Kidney (tissue), 22 donors: ENCODE measurements at places on chromosomes 13 and 19.

GRCh38 chr19:15671891-15672579 is 852 bp upstream of the CYP4F12 start:
- no peak for DNase-seq

DNA sequence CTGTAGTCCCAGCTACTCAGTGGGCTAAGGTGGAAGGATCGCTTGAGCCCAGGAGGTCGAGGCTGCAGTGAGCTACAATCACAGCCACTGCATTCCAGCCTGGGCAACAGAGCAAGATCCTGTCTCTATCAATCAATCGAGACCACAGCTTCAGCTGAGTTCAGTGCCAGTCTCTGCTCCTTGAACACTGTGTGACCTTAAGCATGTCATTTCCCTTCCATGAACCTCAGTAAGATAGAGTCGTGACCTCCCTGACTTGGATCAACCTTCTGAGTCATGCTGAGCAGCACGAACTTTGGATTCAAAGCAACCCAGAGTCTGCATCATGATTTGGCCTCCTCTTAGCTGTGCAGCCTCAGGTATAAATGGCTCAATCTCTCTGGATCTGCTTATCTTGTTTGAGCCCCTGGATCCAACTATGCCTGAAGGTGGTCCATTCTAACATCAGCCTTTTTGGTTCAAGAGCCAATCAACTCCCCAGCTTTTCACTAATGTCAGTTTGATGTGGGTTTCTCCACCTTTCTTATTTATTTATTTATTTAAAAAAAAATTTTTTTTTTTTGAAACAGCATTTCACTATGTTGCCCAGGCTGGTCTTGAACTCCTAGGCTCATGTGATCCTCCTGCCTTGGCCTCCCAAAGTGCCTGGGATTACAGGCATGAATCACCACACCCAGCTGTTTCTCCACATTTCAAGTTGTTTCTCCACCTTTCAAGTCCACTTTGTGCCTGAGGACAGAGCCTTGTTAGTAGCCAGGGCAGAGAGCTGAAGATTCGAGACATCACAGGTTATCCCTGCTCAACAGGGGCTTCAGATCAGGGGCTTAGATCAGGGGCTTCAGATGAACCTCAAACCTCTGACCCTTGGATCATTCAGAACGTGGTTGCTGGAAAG is 26.4 kb downstream of the PTPRS start:
- DNase-seq = no peak

GRCh38 chr13:39444866-39445265 is 158.1 kb downstream of the LHFPL6 start:
- no peak for DNase-seq

- no peak for DNase-seq
Measured at GRCh38 chr13:22757530-22758120, 423.2 kb upstream of the SGCG start.

GRCh38 chr19:18174983-18175382 is 1.4 kb downstream of the IFI30 start:
- no peak for DNase-seq

GRCh38 chr13:26498656-26499601 is 58.6 kb upstream of the WASF3 start:
- DNase-seq = no peak

DNA sequence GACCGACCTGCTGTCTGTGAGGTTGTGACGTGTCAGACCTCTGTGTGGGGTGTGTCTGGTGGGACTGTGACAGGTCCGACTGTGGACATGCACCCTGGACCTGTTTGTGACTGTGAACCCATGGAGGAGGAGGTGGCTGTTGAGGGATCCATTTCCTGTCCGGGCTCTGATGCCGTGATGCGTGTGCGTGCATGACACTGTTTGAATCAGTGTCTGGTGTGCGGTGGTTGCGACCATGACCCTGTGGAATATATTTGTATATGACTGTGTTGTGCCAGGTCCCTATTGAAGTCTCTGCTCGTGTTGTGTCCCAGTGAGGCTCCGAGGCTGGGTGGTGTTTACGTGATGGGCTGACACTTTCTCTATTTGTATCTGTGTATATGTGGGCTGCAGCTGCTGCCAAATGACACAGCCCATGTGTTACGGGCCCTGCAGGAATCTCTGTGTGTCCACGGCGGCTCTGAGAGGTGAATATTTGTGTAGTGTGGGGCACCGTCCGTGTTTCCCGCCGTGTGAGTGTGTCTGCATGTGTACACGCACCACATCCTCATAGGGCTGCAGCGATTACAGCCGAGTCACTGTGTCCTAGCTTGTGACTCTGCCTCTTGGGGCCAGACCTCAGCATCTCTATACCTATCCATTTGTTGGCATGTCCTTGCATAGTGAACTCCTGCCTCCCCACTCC is 18.3 kb downstream of the CCDC97 start:
- no peak for DNase-seq

DNA sequence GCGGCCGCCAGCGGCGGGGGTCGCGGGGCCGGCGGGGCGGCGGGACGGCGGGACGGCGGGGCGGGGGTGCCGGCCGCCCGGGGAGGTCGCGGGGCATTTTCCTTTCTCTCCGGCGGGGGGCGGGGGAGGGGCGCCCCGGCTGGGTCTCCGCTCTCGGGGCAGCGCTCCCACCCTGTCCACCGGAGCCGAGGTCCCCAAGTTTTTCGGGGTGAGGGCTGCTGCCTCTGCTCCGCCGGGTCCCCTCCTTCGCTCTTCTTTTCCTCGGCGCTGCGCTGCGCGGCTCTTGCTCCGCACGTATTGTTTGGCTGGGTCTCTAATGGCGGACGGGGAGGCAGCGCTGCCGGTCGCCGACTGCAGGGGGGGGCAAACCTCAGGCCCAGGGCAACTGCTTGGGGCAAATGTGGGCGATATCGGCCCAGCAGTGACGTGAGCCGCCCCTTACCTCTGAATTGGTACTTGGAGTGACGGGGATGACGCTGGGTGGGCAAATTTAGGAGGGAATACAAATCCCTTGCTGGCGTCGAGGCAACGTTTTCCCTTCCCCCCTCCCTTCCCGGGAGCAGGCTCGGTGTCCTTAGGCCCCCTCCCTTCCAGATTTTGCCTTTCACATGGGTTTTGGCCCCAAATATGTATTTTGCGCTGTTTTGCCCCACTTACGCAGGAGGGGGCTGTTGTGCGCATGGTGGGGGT is 759 bp downstream of the ZMYM2 start:
- DNase-seq = peak; percentile 88

DNA sequence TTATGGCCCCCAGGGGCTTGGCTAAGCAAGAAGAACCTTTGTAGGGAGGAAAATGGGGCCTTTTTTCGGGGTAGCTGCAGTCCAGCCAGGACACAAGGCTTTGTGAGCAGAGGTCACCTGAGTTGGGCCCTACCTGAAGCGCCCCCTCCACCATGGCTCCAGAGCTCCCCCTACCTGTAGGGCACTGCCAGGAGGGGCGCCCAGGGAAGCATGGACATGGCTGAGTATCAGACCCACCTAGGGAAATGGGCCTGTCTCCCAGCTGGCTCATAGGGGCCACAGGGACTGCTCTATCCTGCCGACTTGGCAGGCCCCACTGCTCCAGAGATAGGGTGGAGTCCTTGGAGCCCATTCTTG is 9.0 kb upstream of the CEBPA start:
- DNase-seq = no peak

DNA sequence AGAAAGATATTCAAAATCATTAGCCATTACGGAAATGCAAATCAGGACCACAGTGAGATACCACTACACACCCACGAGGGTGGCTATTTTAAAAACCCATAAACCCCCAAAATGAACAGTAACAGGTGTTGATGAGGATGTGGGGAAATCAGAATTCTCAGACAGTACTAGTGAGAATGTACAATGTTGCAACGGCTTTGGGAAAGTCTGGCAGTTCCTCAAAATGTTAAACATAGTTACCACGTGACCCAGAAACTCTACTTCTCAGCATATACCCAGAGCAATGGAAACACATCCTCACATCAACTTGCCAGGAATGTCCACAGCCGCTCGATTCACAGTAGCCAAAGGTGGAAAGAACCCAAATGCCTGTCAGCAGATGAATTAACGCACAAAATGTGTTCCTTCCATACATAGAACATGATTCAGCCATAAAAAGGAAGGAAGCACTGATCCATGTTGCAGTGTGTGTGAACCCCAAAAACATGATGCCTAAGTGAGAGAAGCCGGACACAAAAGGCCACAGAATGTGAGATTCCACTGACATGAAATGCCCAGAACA is 7.0 kb downstream of the PLVAP start:
- no peak for DNase-seq

DNA sequence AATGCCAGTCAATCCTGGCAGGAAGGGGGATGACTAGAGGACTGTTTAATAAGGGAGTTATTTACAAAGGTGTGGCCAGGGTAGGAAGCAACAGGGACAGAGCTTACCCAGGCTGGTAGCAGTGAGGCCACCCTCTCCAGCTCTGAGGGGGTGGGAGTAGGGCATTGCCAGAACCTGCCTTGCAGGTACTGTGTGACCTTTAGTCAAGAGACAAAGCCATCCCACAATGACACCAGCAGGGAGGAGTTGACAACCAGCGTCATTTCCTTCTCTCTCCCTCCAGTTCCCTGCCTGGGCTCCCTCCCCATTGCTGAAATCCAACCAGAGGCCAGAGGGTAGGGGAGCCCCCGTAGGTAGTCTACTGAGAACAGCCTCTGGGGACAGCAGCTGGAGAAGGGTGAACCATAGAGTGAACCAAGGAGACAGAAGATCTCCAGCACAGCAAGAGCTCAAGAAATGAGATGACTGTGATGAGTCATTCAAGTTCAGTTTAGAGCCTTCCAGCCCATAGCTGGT is 33.3 kb upstream of the SPATA13 start:
- no peak for DNase-seq

GRCh38 chr13:75647126-75647784 is 11.1 kb downstream of the LMO7 start:
- DNase-seq = no peak

DNA sequence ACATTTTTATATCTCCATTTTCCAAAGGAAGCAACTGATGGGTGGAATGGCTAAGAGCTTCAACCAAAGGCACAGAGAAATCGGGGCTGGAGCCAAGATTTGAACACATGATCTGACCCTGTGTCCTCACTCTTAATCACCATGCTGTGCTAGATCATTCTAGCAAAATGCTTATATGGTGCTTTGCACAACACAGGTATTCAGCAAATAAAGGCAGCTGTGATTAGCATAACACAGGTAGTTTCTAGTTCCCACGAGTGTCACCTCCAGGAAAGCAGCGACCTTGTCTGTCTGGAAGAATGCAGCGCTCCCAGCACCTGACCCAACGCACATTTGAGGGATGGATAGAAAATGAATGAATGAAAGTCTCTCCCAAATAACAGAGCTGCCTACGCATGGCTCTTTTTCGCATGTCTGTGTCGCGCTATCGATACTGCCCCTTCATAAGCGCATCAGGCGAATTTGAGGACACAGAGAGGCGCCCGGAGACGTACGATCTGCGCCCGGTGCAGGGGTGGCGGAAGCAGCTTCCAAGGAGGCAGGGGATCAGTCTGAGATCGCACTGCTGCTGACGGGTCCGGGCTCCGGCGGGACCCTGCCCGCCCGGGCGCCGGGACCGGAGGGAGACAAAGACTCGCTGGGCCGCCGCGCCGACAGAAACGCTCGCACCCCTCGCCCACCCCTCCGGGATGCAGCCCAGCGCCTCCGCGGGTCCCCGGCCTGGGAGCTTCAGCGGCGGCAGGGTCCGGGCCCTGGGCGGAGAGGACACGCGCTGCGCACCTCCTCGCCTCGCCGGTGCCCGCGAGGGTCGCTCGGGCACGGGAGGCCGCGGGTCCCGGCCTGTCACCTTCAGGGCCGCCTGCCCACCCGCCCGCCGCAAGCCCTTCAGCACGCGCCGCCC is 609 bp downstream of the EPS15L1 start:
- DNase-seq = peak; percentile 14

- no peak for DNase-seq
Measured at GRCh38 chr13:18235172-18235571, 946.5 kb downstream of the TUBA3C start.

- DNase-seq = no peak
Measured at GRCh38 chr13:99339736-99340397, 32.7 kb upstream of the GPR183 start.

DNA sequence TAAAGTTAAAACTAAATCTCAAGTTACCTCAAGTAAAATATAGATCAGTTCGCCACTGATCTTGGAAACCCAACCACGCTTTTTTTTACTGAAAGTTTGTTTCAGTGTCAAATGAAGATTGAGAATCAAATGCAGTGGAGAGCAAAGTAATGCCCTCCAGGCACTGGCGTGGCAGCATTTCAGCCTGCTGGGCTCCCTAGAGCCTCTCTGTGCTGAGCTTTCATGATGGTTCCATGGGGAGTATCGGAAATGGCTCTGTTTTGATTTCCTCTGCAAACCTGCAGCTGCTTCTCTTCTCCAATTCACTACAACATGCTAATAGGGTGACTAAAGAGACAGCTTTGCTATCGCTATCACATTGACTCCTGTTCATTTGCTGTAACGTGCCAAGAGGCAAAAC is 141.6 kb downstream of the FGF14 start:
- no peak for DNase-seq

DNA sequence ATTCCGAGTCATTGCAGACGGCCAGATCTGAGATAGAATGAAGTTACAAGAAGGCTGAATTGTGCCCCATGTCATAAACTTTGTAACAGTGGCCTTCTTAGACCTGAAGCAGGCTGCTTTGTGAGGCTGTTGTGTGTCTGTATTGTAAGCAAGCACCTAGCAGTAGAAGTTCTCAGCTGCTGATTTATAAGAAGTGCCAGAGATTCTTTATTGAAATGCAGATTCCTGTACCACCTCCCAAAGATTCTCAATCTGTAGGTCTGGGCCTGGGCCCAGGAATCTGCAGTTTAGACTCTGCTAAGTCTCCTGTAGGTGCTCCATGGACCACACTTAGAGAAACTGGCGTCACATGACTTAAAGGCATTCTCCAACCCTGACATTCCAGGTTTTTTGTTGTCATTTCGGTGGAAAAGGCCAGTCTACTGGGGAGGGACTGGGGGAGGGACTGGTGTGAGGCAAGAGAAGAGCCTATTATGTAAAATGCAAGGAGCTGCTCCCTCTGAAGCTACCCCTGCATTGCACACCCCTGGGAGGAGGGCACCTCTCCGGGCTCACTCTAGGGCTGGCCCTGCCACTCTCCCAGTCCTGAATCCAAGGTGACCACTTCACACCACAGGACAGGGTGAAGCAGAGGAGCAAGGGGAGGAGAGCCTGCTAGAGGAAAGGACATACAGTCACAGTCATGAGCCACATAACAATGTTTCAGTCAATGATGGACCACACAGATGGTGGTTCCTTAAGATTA is 769 bp upstream of the TMEM272 start:
- no peak for DNase-seq

GRCh38 chr13:40981361-40981760 is 37.8 kb downstream of the ELF1 start:
- no peak for DNase-seq

GRCh38 chr13:84659359-84659661 is 777.0 kb upstream of the SLITRK1 start:
- no peak for DNase-seq

- no peak for DNase-seq
Measured at GRCh38 chr13:91948736-91949135, 550.3 kb downstream of the GPC5 start.
